ENCODE measurements at places on chromosomes 5 and 9.
A peak's percentile ranks its signal among the peaks of the same experiment; 100 is the strongest.

- DNase-seq = no peak
These were observed 170.4 kb upstream of the OTULINL start for GRCh38 chr5:14411216-14411615.

DNA sequence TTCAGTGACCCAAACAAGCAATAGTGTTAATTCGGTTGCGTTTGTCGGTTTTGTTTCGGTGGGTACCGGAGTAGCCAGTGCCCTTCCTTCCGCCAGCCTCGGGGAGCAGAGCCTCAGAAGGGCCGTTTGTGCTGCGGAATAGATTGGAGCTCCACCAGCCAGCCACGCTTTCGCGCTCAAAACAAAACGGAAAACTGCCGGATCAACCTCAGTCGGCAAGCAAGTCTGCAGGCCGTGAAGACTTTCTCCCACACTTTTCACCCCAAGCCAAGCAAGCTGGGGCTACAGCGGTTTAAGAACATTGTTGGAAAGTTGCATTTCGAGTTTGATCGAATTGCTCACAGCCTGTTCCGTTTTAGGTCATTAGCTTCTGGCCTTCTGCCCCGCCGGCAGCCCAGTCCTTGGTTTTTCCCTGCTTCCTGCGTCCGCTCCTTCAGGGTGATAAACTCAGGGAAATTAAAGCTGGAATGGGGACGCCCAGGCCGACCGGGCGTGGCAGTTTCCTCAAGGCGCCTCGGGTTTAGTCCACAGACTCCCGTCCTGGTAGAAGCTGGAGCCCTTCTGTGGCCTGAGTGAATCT lies 803 bp upstream of the CCNO start:
- peak; percentile 54 for DNase-seq

DNA sequence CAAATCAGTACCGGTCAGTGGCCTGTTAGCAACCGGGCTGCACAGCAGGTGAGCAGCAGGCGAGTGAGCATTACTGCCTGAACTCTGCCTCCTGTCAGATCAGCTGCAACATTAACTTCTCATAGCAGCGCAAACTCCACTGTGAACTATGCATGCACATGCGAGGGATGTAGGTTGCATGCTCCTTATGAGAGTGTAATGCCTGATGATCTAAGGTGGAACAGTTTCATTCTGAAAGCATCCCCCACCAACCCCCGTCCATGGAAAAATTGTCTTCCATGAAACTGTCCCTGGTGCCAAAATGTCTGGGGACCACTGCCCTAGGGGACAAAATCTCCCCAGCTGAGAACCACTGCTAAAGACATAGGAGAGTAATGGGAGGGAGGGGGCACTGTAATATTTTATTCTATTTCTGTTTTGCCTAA lies 51.1 kb downstream of the P4HA2 start:
- DNase-seq = no peak

- no peak for DNase-seq
These were observed 81.9 kb downstream of the ATPSCKMT start for GRCh38 chr5:10167806-10168205.

- peak; percentile 84 for DNase-seq
These were observed 3.4 kb downstream of the LMNB1 start for GRCh38 chr5:126780165-126780827.

- DNase-seq = no peak
These were observed 30.8 kb upstream of the PANK3 start for GRCh38 chr5:168609806-168610482.

DNA sequence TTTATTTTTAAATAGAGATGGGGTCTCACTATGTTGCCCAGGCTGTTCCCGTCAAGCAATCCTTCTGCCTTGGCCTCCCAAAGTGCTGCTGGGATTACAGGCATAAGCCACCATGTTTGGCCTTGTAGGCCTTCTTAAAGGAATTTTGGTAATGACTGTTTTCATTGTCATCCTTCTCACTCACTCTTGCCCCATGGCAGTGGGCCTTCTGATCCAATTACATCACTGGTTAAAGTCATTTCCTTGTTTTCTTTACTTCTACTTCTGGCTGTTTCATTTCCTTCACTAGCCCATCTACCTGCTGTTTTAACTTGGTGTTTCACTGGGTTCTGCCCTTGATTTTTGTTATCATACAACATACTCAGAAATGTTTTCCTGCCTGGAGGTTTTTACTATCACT lies 20.1 kb upstream of the NIM1K start:
- no peak for DNase-seq

DNA sequence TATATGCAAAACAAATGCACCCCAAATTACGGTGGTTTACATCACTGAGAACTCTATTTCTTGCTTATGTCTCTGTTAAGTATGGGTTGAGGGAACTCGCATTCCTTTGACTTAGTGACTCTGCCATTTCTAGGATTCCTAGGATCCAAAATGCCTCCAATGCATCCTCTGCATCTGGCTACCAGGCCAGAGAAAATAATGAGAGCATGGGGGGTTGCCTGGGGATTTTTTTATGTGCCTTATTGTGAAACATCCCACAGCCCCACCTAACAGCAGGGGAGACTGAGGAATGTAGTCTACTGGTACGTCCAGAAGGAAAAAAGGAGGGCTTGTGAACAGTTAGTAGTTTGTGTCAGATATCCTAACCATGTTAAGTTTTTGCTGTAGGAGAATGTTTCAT lies 466.0 kb upstream of the ARRDC3 start:
- no peak for DNase-seq

DNA sequence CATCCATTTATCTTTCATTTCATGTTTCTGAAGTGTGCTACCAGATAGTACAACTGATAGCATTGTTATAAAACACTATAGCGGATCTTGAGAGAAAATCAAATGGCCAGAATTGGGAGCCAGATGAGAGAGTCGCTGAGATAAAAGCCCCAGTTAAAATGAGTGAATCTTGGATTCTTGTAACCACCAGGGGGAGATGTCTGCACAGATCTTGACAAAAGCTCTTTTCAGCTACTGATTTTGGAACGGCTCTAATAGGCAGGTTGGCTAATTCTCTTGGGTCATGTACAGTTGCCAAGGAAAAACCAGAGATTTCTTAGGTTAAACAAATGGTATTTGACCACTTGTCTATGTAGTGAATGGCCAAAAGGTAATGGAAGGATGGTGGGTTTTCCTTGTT lies 21.7 kb downstream of the F2RL2 start:
- DNase-seq = peak; percentile 82

DNA sequence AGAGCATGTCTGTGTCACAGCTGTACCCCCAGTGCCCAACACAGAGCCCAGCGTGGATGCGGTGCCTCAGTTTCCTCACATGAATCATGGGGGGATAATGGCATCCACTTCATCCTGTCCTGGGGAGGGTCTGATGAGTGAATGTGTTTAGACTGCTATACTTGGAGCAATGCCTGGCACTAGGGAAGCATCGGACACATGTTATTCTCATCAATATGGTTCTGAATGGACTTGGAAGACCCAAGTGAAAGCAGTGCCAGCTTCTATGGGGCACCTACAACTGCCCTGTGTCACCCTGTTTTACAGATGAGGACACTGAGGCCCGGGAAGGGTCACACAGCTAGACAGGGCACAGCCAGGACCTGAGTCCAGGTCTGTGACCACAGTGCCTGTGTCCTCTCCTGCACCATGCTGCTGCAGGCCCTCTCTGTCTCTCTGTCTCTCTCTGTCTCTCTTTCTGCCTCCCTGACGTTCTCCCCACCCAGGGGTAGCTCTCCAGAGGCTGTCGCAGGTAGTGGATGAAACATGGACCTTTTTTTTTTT lies 42.3 kb upstream of the NEK6 start:
- no peak for DNase-seq

DNA sequence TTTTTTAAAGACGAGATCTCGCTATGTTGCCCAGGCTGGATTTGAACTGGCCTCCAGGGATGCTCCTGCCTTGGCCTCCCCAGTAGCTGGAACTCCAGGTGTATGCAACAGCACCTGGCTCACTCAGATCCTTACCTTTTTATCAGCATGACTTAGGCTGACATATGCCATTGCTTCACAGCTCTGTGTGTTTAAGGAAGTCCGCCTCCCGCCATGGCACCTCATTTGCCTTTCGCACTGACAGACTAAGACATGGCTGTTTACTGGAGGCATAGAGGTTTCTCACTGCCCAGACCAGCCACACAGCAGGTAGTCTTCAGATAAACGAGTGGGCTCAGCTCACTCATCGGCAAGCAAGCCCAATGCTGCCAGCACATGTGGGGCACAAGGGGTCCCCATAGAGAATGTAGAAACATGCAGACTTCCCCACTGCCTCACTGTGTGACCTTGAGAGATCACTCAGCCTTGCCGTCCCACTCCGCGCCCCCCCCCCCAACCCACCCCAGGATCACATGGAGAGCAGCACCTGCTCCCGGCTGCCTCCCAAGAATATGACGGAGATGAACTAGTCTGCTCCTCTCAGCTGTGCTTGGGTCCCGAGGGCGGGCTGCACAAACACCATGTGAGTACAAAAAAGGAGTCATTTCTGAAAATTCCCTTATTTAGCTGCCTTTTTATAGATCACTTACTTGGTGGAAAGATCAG lies 62.8 kb downstream of the DCP2 start:
- DNase-seq = no peak

DNA sequence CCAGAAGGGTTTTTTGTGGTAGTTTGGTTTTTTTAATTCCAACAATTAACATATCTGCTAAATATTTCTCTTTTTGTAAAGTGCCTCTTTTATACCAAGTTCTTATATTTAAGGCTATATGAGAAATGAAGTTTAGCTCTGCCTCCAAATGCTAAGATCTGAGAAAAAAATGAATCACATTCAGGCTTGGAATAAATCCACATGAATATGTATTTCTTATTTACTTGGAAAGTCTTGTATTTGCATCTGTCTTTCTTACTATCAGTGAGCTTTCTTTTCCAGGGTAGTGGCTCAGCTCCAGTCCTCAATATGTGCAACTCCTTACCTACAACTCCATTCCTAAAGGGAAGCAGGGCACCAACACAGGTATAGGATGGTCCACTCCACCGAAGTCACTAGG lies 127.9 kb downstream of the GLIS3 start:
- DNase-seq = no peak

GRCh38 chr9:14056316-14056861 lies 257.6 kb downstream of the NFIB start:
- DNase-seq = no peak

- no peak for DNase-seq
These were observed 73.8 kb upstream of the CPLX2 start for GRCh38 chr5:175797521-175798038.

DNA sequence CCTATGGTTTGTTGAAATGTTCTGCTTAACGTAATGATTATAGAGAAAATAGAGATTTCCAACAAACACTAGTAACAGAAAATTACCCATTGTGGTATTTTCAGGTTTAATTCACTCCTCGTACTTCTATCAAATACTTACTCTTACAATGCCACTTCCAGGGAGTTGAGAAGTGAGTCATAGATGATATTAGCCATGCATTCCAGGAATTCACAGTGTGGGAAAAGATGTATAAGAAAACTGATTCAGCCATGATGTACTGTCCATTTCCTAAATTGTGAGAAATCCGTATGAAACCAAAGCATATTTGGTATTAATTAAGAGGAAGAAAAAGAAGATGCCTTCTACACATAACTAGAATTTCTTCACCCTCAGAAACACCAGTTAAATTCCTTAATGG lies 1854.6 kb upstream of the WWC1 start:
- DNase-seq = peak; percentile 69

DNA sequence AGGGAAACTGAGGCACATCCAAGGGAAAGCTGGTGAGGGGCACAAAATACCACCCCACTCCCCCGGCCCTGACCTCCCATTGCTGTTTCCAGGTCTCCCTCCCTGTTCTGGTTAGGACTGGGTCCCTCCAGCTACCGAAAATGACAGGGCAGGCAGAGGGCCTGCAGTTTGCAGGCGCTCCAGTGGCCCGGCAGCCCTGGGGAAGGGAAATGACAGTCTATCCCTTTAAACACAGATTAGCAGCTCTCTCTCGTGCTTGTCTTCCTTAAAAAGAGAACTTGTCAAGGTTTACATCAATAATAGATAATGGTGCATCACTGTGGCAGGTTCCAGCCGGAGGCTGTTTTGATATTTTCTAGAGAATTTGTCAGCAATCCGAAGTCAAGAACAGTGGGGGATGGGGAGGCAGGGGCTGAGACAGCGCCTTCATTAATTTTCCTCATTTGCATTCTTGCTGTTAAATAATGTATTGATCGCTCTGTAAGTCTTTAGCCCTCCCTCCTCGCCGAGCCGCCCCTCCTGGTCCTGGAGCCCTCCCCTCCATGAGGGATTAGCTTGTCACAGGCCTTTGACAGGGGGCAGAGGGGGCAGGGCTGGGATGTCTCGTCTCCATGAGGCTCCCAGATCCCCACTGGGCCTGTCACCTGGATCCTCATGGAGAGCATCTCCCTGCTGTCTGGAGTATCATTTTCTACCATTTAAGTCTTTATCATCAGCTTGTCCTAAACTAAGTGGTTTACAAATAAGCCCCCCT lies 45.0 kb upstream of the RAPGEF1 start:
- DNase-seq = no peak

DNA sequence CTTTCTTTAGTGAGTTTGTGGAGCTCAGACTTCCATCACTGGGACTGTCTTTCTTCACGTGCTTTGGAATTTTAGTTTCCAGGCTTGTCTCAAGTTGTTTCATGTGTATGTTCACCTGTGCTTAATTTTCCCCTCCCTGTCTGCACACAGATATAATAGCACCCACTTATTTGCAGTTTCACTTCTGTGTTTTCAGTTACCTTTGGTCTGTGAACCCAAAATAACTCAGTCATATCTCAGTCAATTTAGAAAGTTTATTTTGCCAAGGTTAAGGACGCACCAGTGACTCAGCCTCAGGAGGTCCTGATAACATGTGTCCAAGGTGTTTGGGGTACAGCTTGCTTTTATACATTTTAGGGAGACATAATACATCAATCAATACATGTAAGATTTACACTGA lies 330.4 kb downstream of the ICE1 start:
- DNase-seq = no peak

DNA sequence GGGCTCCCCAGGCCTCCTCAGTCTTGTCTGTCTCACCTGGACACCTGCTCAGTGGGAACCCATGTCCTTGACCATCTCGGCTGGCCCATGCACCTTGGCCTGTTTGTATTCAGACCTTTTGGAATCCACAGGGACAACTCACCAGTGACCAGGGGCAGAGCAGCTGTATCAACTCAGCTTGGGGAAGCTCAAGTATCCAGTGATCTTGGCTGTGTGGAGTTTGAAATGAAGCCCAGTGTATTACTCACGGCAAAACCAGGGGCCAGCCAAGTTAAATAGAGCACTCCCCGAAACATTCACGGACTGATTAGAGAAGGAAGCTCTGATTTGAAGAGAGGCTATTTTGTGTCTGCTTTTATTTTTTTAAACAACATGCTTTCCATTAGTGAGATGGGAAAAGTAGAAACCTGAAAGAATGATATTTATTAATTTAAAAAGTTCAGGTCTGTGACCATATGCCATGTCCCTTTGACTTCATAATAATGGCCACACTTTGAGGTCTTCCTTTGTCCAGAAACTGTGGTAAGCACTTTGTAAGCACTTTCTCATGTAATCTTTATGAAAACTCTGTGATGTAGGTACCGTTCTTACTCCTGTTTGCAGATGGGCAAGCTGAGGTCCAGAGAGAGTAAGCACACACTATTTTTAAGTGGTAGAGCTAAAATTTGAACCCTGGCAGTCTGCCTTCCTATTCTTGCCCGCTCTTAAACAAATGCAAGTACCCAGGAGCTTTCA lies 656.5 kb downstream of the BNC2 start:
- peak; percentile 95 for DNase-seq
